Hematopoietic multipotent progenitor cell treated with erythropoietin and hydrocortisone succinate and interleukin-3 and kit ligand, for 8 days (in vitro differentiated cells): ENCODE measurements at places on chromosomes 16 and 17.
A peak's percentile ranks its signal among the peaks of the same experiment; 100 is the strongest.

- DNase-seq = no peak
These were observed 89.5 kb downstream of the RAP1GAP2 start for GRCh38 chr17:2885733-2886132.

GRCh38 chr16:69494991-69495392 is 70.6 kb downstream of the CYB5B start:
- DNase-seq = peak; percentile 52

GRCh38 chr16:66676599-66676998 is 19.9 kb downstream of the CMTM4 start:
- DNase-seq = no peak

- DNase-seq = no peak
These were observed 151.8 kb downstream of the PITPNC1 start for GRCh38 chr17:67528751-67529436.

DNA sequence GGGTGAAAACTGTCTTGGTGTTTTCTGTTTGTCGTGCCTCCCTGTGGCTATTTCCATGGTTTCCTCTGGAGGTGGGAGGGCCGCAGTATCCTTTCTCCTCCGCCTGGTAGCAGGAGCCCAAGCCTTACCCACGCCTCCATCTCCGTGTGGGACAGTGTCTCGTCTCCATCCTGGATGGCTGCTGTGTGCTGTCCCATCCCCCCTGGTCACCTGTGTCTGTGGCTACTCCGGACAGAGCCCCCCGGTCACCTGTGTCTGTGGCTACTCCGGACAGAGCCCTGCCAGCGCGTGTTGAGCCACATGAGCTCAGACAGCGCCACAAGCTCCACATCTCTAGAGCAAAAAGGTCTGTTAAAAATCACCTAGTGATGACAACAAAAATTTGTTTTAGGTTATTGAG is 198.2 kb upstream of the CHMP6 start:
- DNase-seq = no peak

DNA sequence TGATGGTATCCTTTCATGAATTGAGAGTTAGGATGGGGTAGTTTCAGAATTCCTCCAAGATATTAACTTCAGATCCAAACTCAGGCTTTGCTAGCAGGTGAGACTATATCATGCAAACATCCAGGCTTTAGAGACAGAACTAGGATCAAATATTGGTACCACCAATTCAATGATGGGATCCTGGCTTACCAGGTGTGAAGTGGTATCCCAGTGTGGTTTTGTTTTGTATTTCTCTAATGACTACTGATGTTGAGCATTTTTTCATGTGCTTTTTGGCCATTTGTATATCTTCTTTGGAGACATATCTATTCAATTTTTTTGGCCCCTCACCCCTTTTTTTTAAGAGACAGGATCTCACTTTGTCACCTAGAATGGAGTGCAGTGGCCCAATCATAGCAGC is 57.0 kb downstream of the TOM1L2 start:
- DNase-seq = no peak

DNA sequence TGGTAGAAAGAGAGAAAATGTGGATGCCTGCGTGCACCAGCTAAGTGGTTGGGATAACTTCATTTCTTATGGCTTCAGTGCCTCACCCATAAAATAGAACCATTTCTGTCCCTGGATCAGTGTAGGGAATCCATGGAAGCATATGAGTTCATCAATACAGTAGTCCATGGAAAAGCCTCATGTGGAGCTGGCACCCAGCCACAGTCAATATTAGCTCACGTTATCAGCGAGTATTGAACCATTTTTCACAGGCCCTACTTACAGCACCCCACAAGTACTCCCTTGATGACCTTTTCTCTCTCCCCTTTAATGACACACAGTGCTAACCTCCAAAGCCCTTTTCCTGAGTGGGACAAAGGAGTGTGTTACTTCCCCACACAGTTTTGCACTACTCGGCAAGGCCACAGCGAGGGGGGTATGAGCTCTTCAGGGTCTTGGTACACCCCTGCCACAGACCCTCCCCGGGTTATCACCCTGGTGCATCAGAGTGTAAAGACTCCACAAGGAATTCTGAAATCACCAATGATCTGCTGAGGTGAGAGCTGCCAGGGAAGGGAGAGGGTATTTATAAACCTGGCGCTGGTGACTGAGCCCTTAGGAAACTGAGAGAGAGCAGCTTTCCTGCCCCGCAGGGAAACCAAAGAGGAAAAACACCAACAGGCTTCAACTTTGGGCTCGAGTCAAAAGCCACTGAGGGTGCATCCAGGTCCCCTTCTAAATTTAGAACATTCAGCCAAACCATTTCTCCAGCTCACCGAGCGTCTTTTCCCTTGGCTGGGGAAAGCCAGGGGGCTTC is 36.9 kb downstream of the DYNLRB2 start:
- DNase-seq = no peak

DNA sequence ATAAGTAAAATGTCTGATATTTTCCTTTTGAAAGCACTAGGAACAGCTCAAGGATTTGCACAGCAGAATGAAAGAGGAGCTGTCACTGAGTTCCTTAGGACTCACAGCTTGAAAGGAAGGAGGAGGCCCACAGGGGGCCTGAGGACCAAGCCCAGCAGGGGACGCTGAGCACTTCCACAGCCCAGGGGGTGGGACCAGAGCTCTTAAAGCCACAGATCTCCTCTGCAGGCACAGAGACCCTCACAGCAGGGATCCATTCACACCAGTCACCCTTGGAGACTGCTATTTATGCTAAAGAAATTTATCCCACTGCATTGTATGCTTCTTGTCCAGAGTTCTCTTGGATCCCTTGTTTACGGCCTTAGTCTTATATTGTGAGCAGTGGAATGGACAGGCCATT is 253.3 kb downstream of the STX8 start:
- DNase-seq = no peak

GRCh38 chr16:9323170-9323569 is 231.7 kb downstream of the HAPSTR1 start:
- DNase-seq = no peak

- DNase-seq = no peak
These were observed 5.8 kb downstream of the ITGAM start for GRCh38 chr16:31265329-31266245.

DNA sequence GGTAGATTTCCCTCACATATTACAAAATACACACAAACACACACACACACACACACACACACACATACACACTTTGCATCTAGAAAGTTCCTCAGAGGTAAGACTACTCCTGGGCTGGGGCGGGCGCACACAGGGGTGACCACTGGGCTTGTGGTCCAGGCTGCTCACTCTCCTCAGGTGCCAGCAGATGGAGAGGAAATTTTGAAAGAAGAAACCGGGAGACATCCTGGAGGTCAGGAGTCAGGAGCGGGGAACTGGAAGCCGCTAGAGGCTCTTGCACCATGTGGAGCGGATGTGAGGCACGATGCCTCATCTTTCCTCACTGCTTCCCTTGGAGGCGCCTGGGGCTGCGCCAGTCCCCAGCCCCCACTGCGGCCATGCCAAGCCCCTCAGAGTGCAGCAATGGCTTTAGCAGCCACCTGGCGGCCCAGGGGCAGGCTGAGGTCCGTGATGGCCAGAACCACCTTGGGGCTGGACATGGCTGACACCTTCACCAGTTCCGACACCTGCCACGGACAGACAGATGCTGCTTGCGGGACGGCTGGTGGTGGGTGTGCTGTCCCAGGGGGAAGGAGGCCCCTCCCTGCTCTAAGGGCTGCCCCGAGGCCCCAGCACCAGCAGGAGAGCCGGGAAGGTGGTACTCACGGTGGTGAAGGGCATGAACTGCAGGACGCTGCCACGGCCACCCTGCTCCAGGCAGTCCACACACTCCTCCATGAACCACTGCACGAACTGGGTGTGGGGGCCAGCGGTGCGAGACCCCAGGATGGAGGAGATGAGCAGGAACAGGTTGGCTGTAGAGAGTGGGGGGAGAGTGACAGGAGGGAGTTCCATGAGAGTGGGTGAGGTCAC is 4.1 kb downstream of the CSF3 start:
- DNase-seq = no peak

DNA sequence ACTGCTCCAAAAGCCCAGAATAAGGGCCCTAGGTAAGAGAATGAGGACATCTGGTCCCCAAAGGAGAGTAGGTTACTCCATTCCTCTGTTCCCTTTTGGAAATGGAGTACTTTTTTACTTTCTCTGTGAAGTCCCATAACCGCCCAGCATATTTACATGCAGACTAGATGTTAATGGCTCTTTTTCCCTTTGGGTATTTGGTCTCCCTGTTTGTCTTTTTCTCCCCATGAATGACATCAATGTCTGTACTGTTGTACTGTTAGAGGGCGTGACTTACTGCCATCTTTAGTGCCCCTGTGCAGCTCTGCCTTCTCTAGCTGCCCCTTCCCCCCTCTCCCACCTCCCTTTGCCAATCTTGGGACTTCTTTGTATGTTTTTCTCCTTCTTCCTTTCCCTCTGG is 19.0 kb downstream of the GPR179 start:
- DNase-seq = no peak

GRCh38 chr17:36900160-36900512 is 37.1 kb upstream of the LHX1 start:
- no peak for DNase-seq

DNA sequence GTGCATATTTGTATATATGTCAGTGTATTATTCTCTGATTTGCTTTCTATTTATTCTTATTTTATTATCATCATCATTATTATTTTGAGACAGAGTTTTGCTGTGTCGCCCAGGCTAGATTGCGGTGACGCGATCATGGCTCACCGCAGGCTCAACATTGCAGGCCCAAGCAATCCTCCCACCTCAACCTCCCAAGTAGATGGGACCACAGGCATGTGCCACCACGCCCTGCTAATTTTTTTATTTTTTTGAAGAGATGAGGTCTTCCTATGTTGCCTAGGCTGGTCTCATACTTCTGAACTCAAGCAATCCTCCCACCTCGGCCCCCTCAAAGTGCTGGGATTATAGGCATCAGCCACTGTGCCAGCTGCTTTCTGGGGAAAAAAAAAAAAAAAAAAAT is 8.4 kb upstream of the ARHGAP17 start:
- no peak for DNase-seq

- no peak for DNase-seq
These were observed 21.2 kb upstream of the TAOK1 start for GRCh38 chr17:29368926-29369325.

GRCh38 chr17:65533852-65534457 is 27.5 kb downstream of the AXIN2 start:
- no peak for DNase-seq

GRCh38 chr16:11104168-11105037 is 151.6 kb downstream of the SOCS1 start:
- DNase-seq = no peak

DNA sequence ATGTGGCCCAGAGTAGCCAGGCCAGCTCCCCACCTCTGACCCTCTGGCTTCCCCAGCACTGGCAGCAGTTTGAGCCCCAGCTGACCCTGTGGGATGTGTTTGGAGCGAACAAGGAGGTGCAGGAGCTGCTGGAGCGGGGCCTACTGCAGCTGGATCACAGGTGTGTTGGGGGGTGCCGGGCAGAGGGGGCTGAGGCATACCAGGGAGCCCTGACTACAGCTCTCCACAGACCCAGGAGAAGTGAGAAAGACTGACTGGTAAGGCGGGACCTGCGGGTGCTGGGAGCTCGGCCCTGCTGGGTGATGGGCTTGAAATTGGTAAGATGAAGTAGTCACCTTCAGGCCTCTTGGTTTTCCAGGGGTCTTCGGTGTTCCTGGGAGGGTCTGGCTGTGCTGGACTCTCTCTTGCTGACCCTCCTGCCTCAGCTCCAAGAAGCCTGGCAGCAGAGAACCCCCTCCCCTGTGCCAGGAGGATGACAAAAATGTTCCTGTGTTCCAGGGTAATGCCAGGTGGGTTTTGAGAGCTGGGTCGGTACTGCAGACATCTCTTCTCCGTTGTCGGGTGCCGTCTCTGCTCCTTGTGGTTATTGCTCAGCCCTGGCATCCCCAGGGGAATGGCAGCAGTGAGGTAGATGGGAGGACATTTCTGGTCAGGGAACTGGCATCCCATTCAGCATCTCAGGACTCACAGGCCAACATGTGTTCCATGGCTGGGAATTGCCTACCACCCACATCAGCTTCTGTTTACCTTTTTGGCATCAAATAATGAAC is 5.9 kb downstream of the RSAD1 start:
- no peak for DNase-seq

- peak; percentile 84 for DNase-seq
These were observed 45.8 kb upstream of the GSE1 start for GRCh38 chr16:85567101-85567866.

GRCh38 chr16:69083306-69083941 is 22.0 kb upstream of the HAS3 start:
- DNase-seq = no peak

GRCh38 chr17:33664116-33664840 is 371.2 kb upstream of the ASIC2 start:
- no peak for DNase-seq

DNA sequence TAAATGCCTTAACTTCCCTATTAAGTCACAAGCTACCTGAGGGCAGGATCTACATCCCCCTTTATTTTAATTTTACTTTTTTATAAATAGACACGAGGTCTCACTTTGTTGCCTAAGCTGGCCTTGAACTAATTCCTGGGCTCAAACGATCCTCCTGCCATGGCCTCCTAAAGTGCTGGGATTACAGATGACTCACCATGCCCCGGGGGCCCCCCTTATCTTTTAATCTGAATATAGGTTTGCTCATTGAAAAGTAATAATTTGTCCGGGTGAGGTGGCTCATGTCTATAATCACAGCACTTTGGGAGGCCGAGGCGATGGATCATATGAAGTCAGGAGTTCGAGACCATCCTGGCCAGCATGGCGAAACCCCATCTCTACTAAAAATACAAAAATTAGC is 14.2 kb downstream of the ETV4 start:
- no peak for DNase-seq

DNA sequence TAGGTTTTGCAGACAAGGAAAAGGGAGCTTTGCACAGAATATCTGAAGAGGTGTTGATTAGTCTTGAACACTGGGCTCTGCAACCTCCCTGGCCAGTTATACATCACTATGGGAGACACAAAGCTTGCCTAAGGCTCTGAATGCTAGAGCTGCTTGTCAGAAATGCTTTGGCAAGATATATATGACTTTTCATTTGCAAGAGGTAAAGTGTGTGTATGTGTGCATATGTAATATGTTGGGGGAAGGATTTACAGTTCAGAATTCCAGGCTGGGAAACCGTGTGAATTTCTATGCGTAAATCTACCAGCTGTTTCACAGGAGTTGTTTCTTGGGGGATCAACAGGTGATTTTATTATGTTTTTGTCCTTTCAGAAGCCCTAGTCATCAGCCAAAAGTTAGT is 350.9 kb downstream of the TMEM114 start:
- no peak for DNase-seq

- no peak for DNase-seq
These were observed 139.8 kb downstream of the ENGASE start for GRCh38 chr17:79214459-79214858.
